ENCODE measurements at places on chromosomes 4 and X.

DNA sequence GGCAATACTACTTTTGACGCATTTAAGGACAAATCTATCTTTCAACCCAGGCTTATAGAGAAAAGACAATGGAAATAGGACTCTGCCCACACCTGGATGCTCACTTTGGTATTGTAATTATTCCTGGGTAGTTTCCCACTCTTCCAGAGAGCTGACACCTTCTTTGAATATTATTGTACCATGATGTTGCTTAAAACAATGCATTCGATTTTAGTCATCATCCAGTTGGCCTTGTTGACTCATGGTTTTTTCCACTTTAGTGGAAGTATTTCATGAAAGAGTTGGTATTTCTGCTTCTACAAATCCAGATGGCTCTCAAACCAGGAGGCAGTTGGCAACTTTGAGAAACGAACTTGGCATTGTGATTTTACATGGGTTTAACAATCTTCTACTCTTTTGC, 124.2 kb downstream of the ENOX2 start:
- DNase-seq = no peak

DNA sequence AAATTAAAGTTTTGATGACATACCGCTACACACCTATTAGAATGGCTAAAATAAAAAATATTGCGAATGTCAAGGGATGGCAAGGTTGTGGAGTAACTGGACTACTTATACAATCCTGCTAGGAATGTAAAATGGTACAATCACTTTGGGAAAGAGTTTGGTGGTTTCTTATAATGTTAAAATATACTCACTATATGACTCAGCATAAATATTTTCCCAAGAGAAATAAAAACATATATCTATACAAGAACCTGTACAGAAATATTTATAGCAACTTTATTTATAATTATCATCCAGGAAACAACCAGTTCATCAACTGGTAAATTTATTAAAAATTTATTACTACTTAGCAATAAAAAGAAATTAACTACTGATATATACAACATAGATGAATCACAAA, 89.7 kb downstream of the SLC10A7 start:
- DNase-seq = no peak

GRCh38 chr4:153798901-153799693, 10.2 kb upstream of the SFRP2 start:
- DNase-seq = no peak

GRCh38 chr4:90099812-90100211, 27.4 kb upstream of the CCSER1 start:
- DNase-seq = no peak

DNA sequence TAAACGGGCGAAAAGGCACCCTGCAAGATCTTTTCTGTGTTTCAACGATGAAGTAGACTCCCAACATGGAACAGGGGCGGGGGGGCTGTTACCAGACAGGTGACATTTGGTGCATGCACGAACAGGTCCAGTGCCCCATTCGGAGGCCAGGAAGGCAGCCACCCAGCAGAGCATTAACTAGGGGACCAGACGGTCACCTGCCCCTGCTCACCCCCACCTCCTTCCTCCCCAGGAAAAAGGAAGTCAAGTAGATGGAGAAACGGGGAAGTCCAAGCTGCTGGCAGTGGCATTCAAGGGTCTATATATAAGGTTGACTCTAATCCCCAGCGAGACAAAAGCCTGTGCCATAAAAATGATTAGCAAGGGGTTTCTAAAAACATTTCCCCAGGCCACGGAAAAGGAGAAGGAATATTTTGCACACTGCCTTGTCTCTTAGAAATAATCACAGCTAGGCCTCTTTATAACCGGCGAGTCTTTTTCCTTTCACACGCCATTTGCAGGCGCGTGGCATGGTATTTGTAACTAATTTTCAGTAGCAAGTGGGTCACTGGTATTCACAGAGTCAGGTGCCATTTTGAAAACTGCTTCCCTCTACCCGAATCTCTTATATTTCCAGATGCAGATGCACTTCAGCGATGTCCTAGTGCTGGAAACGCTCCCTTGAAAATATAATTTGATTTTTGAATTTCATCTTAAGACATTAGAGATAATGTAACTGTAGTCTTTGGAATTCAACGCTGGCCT, 1.2 kb upstream of the TMSB4X start:
- DNase-seq = no peak

GRCh38 chrX:31706466-31706865, 634.6 kb upstream of the FTHL17 start:
- DNase-seq = no peak

GRCh38 chr4:15870079-15870478, 68.5 kb downstream of the FGFBP1 start:
- no peak for DNase-seq

DNA sequence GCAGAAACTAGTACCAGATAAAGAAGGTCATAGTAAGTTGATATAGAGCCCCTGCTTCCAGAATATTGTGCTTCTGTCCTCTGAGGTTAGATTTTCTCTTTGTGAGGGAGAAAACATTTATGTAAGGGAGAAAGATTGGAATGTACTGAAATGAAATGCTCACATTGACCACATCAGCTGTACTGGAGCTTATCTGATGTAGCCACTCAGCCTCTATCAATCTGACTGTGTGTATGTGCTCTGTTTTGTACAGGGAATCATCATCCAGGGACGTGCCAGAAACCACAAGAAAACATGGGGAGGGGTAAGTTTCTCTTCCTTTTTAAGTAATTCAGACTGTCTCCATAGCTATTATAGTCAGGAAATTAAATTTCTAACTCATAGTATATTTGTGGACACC, 56.8 kb downstream of the PRRG1 start:
- no peak for DNase-seq

DNA sequence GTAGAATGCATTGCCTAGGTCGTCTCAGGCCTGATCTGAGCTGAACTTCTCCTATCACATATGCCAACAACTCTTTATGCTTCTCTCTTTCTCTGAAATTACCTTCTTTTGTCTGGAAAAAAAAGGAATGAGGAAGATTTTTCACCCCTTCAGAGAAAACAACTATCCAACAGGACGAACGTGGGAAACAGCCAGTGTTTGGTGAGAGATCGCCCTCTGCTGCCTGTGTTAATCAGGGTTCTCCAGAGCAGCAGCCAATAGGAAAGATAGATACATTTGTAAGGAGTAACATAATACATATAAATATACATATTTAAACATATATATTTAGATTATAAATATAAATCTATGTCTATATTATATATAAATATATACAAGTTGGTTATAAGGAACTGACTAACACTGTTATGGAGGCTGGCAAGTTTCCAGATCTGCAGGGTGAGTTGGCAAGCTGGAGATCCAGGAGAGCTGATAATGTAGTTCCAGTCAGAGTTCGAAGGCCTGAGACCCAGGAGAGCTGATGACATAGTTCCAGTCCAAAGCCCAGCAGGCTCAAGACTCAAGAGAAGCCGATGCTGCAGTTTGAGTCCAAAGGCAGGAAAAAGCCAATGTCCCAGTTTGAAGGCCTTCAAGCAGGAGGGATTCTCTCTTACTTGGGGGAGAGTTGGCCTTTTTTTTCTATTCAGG, 13.3 kb downstream of the CETN2 start:
- DNase-seq = no peak

DNA sequence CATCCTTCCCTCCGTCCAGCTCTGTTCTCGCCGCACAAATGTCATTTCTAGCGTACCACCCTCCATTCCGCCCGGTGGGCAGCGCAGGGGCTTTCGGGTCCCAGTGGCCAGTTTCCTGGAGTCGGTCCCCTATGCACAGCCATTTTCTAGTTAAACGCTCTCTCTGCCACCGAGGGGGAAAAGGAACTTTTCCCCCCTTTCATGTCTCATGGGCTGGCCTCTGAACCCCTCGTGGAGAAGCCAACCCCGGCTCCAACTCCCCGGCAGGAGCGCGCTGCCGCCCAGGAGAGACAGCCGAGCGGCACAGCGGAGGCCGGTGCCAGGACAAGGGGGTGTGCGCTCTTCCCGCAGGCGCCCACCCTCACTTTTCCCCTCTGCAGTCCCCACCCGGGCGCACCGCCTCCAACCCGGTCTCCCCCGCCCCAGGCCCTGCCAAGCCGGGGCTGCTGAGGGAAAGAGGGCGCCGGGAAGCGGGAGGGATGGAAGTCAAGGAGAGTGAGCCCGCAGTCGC, 662 bp downstream of the APBB2 start:
- peak; percentile 33 for DNase-seq

GRCh38 chr4:128796934-128797333, 12.6 kb upstream of the JADE1 start:
- DNase-seq = no peak

GRCh38 chr4:104138116-104138515, 356.6 kb downstream of the CXXC4 start:
- DNase-seq = no peak

DNA sequence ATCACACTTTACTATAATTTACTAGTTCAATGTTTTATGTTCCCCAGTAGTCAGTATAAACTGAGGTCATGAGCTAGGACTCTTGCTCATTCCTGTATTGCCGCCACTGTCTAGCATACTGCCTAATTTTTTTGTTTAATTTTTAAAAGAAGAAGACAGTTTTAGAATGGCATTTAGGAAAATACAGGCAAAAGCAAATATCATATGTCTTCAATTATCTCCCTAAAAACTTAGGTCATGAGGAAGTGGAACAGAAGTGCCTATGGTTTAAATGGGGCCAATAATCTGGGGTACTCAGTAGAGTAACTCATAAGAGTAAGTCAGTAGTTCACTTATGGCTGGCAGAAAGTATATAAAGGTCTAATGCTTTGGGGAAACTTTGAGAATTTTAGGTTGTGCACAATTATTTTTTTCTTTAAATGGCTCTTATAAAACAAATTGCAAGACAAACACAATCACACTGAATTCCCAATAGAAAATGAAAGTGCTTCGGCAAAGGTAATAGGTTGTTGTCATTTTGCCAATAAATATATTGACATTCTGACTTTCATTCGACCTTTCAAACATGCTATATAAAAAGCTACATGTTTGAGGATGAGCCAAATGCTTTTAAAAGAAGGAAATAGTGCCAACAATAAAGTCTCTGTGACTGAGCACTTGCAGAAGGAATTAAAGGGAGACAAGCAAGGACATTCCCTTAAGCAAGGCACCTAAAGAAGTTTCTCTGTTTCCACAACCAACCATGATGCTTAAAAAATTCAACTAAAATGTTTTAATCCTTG, 390.1 kb downstream of the PDGFC start:
- DNase-seq = no peak

GRCh38 chrX:110561034-110561433, 202.4 kb downstream of the RTL9 start:
- no peak for DNase-seq

Data from GM13977 (cell line).